ENCODE measurements at places on chromosomes 5 and 9.

GRCh38 chr5:165410476-165410875 is 1905.1 kb downstream of the MAT2B start:
- DNase-seq = no peak

DNA sequence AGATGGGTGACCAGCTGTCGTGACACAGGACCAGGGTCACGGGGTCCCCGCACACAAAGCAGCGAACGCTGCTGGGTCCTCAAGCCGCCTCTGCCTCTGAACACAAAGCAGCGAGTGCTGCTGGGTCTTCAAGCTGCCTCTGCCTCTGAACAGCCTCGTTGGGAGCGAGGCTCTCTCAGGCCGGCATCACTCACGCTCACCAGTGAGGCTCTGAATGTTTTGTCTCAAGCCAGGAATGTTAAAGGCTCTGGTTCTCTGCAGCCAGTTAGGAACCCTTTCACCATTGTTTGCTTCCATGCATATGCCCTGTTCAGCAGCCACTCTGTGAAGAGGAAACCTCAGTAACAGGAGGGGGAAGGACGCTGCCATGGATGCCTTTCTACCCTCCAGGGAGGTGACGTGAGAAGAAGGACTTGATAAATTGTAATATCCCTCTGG is 82.7 kb upstream of the TAF11L2 start:
- DNase-seq = no peak

GRCh38 chr9:127353882-127354281 is 43.1 kb upstream of the SLC2A8 start:
- no peak for DNase-seq

- DNase-seq = no peak
Observed at GRCh38 chr9:108040783-108041182, 551.2 kb upstream of the KLF4 start.

- DNase-seq = no peak
Observed at GRCh38 chr5:71695595-71695994, 23.5 kb upstream of the CARTPT start.

- DNase-seq = no peak
Observed at GRCh38 chr9:111743275-111743674, 51.5 kb downstream of the SHOC1 start.

- DNase-seq = no peak
Observed at GRCh38 chr9:97504381-97505216, 3.1 kb downstream of the TMOD1 start.

GRCh38 chr5:94945656-94946055 is 327.2 kb downstream of the SLF1 start:
- DNase-seq = no peak

DNA sequence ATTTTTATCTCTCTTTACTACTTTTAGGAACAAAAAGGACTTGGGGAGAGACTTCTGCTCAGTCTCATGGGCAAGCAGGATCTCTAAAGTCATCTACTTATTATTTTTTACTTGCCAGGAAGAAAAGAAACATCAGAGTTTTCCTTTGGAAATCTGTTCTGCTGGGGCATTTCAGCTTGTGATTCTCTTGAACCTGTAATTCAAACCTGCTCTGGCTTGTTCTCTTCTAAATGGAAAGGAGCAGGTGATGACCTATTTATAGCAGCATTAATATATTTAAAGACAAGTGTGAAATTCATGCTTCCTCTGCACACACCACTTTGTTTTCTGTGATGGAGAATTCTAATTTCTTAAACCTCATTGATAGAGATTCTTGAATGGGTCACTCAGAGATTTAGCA is 2.0 kb downstream of the ADCY2 start:
- DNase-seq = no peak

- DNase-seq = no peak
Observed at GRCh38 chr5:108623826-108624225, 123.9 kb upstream of the FER start.

GRCh38 chr9:131677444-131678180 is 62.3 kb downstream of the RAPGEF1 start:
- no peak for DNase-seq

GRCh38 chr9:70511858-70512257 is 97.4 kb upstream of the KLF9 start:
- no peak for DNase-seq

DNA sequence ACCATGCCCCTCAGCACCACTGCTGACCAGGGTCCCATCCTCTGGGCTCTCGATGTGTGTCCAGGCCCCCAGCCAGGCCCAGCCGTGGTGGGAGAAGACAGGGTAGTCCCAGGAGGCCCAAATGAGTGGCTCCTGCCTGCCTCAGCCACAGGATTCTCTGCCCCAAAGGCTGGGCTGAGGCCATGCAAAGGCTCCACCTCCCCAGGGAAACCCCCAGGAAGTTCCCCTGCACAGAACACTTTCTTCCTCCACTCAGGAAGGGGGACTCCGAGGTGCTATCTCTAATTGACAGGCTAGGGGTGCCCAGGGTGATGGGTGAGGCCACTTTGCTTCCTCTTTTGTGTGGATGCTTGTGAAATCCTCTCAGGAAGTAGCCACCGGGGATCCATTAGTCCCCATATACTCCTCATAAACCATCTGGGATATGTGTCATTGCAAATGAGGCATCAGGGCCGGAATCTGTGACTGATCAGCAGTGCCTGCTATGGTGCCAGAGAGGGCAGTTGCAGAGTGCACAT is 23.1 kb upstream of the TDRD7 start:
- DNase-seq = no peak

GRCh38 chr5:90598293-90598692 is 39.7 kb downstream of the ADGRV1 start:
- no peak for DNase-seq

- no peak for DNase-seq
Observed at GRCh38 chr9:14146201-14146874, 167.6 kb downstream of the NFIB start.

DNA sequence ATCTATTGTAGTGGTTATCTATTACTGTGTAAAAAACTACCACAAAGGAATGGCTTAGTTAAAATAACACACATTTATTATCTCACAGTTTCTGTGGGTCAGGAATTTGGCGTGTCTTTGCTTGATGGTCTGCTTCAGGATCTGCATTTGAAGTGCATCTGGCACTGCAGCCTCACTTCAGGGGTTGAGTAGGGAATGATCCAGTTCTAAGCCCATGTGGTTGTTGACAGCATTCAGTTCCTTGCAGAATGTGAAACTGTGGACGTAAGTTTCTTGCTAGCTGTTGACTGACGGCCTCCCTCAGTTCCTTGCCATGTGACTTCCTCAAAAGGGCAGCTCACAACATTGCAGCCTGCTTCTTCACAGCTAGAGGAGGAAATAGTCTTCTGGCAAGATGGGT is 2.1 kb upstream of the OGN start:
- DNase-seq = peak; percentile 11

GRCh38 chr5:71651579-71651978 is 64.4 kb downstream of the MCCC2 start:
- DNase-seq = no peak

DNA sequence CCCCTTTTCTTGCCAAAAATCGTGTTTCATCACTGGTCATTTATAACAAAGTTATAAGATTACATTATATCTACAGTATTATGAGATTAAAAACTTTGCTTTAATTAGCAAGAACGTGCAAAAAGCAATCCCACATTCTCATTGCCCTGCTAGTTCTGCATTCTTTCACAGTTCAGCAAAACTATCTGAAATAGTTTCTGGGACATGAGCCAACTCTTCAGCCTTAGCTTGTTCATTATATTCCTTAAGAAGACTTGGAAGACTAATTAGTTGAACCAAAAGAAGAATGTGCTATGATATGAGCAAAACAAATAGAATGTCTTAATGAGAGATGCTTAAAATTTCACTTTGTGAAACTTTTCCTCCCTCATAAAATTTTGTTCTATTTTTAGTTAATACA is 76.7 kb downstream of the ITGA1 start:
- DNase-seq = no peak

DNA sequence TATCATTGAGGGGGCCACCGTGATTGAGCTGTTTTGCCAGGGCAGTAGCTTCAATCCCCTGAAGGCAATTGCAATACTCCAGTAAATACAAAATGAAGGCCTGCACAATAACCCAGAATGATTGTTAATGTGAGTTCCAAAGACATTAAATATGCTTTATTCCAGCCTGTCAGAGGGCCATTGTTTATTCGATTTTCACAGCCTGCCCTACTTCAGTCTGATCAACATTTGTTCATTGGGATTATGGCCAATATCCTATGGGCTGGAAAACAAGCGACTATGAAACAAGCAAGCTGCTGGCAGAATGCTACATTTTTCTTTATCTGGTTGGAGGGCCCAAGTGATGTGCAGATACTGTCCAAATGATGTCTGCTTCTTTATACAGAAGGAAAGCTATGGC is 543.1 kb downstream of the TLE1 start:
- DNase-seq = no peak

GRCh38 chr5:129097498-129098296 is 3.1 kb downstream of the ISOC1 start:
- no peak for DNase-seq

- DNase-seq = peak; percentile 90
Observed at GRCh38 chr9:136882109-136882946, 4.0 kb upstream of the TRAF2 start.

- no peak for DNase-seq
Observed at GRCh38 chr5:9351546-9351945, 194.3 kb downstream of the SEMA5A start.

DNA sequence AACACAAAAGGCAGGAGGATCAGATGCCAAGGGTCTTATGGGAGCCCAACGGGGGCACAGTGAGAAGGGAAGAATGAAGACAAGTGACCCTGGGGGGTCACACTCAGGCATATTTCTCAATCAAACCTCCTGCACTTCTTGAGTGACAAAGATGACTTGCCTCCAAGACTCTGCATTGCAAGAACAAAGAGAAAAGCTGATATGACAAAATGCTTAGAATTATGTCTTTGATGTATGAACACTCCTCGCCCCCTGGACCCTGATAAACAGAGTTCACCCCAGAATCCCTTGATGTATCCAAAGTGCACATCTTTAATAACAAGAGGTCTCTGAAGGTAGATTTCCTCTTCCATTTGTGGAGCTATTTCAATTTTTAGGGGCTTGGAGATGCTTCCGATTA is 146.5 kb downstream of the C5orf15 start:
- DNase-seq = no peak

DNA sequence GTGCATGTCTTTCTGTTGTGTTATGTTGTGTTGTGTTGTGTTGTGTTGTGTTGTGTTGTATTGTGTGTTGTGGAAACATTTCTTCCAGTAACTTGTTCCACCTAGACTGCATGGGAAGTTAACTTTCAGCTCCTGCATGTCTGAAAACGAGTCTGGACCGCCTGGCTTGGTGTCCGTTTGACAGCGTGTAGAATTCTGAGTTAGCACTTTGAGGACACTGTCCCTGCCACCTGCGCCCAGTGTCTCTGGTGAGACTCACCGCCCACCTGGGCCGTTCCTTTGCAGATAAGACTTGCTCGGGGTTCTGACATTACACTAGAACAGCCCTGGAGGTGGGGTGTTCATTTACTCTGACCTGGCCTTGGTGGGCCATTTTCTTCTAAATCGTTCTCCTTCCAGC is 42.0 kb downstream of the WNK2 start:
- DNase-seq = no peak

DNA sequence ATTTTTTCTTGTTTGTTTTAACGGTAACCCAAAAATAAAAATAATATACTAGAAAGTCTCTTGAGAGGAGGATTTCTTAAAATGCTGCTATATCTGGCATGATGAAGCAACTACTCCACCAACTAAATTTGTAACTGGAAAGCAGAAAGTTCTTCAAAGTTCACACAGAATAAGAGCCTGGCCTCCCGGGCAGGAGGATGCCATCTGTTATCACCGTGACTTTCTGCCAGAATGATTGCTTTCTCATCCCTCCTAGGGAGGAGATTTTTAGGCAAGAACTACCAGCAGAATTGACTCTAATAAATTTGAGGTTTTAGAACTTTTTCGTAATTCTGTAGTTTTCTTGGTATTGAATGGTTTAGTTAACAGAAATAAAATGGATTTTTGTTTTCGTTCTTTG is 464.6 kb upstream of the ACTBL2 start:
- no peak for DNase-seq

- no peak for DNase-seq
Observed at GRCh38 chr5:65474130-65474711, 7.5 kb downstream of the ADAMTS6 start.

DNA sequence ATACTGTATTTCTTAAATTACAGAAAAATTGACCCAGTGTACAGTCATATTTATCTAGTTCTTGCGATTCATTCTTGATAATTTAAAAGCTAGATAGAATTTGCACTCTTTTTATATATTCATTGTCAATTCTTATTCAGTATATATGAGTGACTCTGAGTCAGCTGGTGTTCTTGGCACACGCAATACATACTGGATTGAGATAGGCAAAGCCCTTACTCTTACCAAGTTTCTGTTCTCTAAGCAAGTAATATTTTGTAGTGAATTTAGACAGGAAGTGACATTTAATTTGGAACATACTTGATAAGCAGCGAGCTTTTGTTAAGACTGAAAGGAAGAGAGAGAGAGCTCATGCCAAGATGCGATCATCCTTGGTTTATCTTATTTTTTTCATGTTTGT is 57.7 kb downstream of the GPBP1 start:
- DNase-seq = no peak

GRCh38 chr9:126363847-126364671 is 37.4 kb downstream of the MVB12B start:
- DNase-seq = no peak

DNA sequence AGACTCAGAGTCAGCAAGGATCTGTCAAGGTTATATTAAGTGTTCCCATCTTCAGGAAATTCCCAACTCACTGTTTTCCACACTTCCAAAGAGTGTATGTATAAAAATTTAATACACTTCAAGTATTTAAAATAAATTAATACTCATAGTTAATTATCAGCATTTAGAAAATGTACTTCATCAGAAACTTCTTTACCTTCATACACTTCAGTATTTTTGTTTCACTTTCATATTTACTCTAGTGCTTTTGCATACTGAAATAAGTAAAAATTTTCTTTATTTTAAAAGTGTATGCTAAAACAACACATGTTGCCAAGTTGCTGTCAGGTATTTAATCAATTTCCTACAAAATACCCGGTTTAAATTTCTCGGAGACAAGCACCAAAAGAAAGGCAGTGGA is 16.5 kb downstream of the RICTOR start:
- no peak for DNase-seq

DNA sequence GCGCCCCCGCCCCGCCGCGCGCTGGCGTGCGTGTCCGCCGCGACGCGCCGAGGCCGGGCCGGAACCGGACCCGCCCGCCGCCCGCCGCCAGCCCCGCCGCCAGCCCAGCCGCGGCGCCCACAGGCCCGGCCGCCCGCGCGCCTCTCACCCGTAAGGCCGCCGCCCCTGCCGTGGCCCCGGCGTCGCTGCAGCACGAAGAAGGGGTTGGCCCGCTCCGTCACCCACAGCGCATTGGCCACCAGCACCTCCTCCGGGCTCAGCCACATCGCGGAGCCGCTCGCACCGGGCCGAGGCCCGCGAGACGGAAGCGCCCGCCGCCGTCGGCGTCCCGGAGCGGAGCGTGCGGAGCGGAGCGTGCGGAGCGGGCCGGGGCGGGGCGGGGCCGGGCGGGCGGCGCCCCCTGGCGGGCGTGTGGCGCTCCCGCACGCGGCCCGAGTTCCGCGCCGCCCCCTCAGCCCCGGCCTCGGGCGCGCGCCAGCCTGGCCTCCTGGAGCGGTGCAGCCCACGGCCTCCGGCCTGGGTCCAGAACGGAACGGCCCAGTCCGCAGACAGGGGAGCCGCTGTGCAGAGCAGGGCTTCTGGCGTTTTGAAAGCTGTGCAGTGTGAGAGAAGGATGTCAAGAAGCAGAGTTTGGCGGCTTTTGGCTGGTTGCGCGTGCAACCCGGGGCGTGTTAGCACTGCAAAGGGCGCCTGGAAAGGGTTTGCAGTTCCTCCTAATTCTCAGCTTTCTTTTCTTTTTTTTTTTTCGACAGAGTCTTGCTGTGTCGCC is at the start of gene TBC1D9B:
Gene TBC1D9B, minus strand, starts transcription at position 342 of the 769 bp plus-strand sequence. Its CDS starts 76 bp downstream, at position 266.
- peak; percentile 39 for DNase-seq
